ENCODE measurements at places on chromosomes 7 and 10. TPM values are rescaled to one million over a fixed set of nuclear protein-coding genes. Genes with fewer than 3 reads are reported as not detected.

Gene HSPA14
- 18.0 TPM for total RNA-seq

Gene AKR1C4
- total RNA-seq, result not detected

Gene WEE2
- total RNA-seq, result not detected

Gene TMEM26
- total RNA-seq, result 0.23 TPM

Gene GPR37
- 2.1 TPM for total RNA-seq

Gene FLNC
- total RNA-seq, result 81.8 TPM

Gene JCAD
- total RNA-seq, result 79.7 TPM

Gene TAS2R5
- total RNA-seq, result 0.85 TPM

Gene NXPH1
- not detected for total RNA-seq

Gene PON3
- total RNA-seq, result 3.4 TPM

Gene NDUFB8
- total RNA-seq, result 202 TPM

Gene GPR85
- 0.64 TPM for total RNA-seq

Gene C10orf67
- total RNA-seq, result not detected

Gene NEUROG3
- not detected for total RNA-seq

Gene WNT8B
- not detected for total RNA-seq

Gene SEMA3E
- not detected for total RNA-seq

Gene LEP
- not detected for total RNA-seq

Gene IKZF1
- total RNA-seq, result 0.20 TPM

Gene CLCN1
- total RNA-seq, result not detected

Gene VENTX
- total RNA-seq, result not detected

Gene CYREN
- 30.8 TPM for total RNA-seq

Gene ZNF679
- not detected for total RNA-seq

Gene DRGX
- not detected for total RNA-seq

Gene CTAGE6
- not detected for total RNA-seq

Gene SH2D4B
- total RNA-seq, result not detected

Gene LRRC18
- total RNA-seq, result not detected

Gene CDC14C
- not detected for total RNA-seq

Gene DEPP1
- total RNA-seq, result 318 TPM

Gene CLDN3
- total RNA-seq, result 0.95 TPM

Gene AGMO
- total RNA-seq, result 0.40 TPM

Gene SEMA3C
- total RNA-seq, result 0.18 TPM

Gene ZPBP
- not detected for total RNA-seq

Gene GNAT3
- not detected for total RNA-seq

Gene TYW1B
- 2.7 TPM for total RNA-seq

Gene CCDC126
- total RNA-seq, result 8.6 TPM

Gene TBXAS1
- total RNA-seq, result 2.3 TPM

Gene DENND10
- 50.1 TPM for total RNA-seq

Gene DPYSL4
- 32.9 TPM for total RNA-seq

Gene PLA2G12B
- not detected for total RNA-seq

Gene H2BK1
- total RNA-seq, result not detected

Gene OPALIN
- total RNA-seq, result not detected

Data from endothelial cell of umbilical vein (primary cell).